ENCODE measurements at places on chromosomes 4 and X.

DNA sequence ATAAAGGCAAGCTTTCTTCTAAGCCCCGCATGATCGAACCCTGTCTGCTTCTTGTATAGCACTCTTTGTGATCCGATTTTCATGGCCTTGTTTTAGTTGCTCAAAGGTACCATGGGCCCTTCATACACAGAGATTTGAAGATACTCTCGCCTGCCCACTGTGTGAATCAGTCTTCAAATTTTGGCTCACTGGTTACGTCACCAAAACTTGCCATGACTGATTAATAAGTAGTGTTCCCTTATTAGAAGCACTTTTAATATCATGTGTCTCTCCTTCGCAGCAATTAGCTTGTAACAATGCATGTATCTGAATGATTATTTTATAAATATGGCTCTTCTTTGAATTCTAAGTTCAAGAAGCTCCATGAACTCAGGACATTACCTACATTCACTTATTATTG, 880.5 kb downstream of the STPG2 start:
- no peak for DNase-seq

DNA sequence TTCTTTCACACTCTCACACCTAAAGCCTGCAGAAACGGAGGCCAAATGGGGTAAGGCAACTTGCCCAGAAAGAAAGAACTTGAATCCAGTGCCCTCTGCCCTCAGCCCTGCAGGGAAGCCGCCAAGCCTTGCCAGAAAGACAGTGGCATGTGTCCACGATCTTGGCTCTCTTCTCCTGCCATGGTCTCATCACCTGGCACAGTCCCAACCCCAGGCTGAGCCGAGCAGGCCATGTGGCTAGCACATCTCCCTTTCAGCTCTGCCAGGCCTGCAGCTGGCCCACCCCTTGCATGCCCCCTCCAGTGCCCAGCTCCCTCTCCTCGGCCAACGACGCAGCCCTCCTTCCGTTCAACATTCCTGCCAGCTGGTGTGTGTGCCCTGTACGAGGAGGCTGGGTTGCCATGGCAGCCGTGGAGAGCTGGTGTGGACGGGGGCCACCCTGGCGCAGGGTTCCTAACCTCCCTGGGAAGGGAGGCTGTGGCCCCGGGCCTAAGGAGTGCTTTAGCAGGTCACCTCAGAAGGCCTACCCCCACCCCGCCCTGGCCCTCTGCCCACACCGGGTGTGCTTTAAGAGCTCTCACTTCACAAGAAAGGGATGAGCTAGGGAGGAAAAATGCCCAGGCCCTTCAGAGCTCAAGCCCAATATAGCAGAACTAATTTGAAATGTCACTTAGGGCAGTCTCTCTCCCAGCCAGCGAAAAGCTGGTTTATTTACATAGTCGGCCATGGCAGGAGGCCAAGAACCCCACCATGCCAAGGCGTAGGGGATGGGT, 73.0 kb upstream of the PJA1 start:
- no peak for DNase-seq

GRCh38 chr4:19925516-19925915, 326.2 kb upstream of the SLIT2 start:
- no peak for DNase-seq

DNA sequence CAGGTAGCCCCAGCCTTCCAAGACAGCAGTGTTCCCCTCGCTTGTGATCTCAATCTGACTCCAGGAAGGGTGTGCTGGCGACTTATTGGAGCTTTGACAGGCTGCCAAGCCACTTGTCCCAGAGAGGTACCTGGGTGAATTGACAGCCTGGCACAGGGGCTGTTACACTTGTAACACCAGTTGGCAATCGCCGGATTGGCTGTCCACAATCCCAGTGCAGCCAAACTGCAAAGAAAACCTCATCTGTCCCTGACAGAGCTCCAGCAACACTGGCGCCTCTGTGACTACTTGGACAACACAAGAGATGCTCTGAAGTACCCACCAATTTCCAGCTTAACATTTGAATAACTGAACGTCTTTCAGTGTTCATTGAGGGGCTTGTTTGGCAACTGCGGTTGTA, 76.8 kb upstream of the PRPS1 start:
- DNase-seq = no peak

- DNase-seq = no peak
These were observed 118.7 kb downstream of the MID1IP1 start for GRCh38 chrX:38919853-38920528.

DNA sequence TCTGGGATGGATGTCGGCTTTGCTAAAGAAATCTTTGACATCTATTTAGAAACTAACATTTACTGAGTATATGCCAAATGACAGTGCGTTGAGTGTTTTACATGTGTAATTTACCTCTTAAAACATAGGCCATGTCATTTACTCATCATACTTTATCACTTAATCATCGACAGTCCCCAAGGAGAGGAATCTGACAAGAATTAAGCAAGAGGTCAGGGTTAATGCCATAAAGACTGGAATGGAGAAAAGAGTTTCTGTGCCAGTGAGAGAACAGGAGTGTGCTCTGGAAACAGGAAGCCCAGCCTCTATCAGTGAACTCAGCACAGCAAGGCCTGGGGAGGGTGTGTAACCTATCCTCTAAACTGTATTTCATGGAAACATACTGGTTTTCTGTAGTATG, 28.0 kb upstream of the AMOT start:
- no peak for DNase-seq

GRCh38 chr4:128820671-128821070, 11.2 kb downstream of the JADE1 start:
- no peak for DNase-seq

GRCh38 chr4:47120783-47121182, 89.4 kb downstream of the GABRB1 start:
- DNase-seq = no peak

DNA sequence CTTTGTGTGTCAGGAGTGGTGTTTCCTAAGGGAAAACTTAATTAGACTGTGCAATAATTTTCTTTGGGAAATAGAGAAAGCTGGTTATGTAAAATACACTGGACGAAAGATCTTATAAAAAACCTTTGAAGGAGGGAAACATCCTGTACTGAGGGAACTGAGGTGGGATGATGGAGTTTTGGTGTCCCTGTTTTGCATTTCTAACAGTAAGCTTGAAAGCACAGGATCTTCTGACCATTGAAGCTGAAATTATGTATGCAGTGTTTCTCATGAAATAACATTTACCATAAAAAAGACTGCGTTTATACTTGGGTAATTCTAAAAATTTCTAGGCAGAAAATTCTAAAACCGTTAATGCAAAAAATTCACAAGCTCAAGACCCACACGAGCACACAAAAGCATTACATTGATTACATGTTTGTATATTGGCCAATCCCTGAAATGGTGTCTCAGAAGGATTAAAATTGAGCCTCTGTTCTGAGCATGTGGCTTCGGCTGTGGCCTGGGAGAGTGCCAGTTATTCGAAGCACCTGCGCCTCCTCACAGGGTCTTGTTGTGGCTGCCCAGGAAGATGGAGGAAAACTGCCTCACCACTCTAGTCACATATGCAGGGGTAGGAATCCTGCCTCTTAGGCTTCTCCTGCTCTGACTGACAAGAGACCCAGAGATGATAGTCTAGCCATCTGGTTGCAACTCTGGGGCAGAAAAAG, 49.5 kb downstream of the JADE3 start:
- DNase-seq = no peak

DNA sequence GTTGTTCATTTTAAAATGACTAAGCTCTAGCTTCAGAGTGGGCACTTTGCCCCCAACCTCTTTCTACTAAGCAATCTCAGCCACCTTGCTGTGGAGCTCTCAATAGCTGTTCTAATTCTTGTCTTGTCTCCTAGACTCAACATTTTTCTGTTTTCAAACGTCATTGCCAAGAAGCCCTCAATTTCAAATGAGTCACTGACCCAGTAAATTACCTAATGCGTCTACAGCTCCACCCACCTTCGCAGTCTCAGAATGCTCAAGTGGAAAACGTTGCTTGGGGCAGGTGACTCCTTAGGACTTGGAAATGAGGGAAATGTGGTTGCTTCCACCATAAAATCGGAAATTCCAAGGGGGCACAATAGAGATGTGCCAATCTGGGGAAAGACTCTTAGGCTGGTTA, 59.0 kb downstream of the ING2 start:
- no peak for DNase-seq

DNA sequence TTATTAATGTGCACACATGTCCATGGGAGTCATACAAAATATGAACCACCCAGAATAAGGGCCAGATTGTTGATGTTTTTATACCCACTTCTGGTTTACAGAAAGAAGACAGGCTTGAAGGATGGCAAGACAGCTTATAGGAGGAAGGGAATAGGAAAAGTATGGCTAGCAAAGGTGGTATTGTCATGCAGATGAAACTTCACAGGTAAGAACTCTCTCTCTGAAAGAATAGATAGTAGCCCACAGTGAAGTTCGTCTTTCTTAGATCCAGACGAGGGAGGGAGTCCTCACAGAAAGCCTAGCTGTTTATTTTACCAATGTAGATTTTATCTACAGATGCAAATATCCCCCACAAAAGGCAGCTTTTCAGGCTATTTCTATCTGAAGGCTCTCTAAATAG, 43.7 kb upstream of the SPIN4 start:
- no peak for DNase-seq

DNA sequence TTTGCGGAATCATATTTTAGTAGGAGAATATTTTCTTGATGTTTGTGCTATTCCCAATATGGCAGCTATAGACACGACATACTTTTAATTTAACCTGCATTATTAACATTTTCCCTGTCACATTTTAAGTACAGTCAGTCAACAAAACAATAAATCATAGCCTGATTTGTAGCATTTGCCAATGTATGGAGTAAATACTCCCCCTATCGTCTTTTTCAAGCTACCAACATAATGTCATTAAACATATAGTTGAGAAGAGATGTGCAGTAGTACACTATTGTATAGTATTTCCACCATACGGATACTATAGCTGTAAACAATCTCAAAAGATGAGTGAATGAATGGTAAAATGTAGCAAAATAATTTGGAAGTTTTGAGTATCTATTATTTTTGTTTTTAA, 303.7 kb upstream of the MAGEB2 start:
- no peak for DNase-seq

GRCh38 chr4:151117371-151117962, 18.0 kb downstream of the RPS3A start:
- DNase-seq = peak; percentile 55

- DNase-seq = no peak
These were observed 196.8 kb upstream of the ADGRL3 start for GRCh38 chr4:61003301-61003700.

- no peak for DNase-seq
These were observed 494.2 kb upstream of the INTU start for GRCh38 chr4:127138586-127138985.

- no peak for DNase-seq
These were observed 803.6 kb upstream of the ADGRL3 start for GRCh38 chr4:60396341-60397049.

GRCh38 chr4:25842229-25842845, 20.5 kb downstream of the SEL1L3 start:
- DNase-seq = peak; percentile 35

- DNase-seq = no peak
These were observed 166.2 kb downstream of the RAPGEF2 start for GRCh38 chr4:159269116-159269515.

DNA sequence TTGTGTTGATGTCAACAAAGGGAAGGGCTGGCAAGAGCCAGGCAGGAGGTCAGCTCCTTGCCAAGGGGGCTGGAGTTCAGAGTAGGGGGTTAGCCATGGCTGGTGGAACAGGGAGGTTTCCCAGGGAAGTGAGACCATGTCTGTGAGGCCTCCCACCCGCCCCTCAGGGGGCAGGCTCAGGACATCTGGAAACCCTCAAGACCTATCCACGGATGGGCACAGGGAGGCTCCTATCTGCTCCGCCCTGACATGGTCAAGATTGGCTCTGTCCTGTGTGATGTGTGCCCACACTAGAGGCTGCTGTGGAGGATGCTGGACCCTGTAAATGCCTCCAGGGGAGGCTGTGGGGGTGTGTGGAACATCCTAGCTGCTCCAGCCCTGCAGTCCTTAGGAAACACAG, 8.0 kb upstream of the TMEM185A start:
- no peak for DNase-seq

GRCh38 chr4:159287767-159288166, 184.9 kb downstream of the RAPGEF2 start:
- no peak for DNase-seq

DNA sequence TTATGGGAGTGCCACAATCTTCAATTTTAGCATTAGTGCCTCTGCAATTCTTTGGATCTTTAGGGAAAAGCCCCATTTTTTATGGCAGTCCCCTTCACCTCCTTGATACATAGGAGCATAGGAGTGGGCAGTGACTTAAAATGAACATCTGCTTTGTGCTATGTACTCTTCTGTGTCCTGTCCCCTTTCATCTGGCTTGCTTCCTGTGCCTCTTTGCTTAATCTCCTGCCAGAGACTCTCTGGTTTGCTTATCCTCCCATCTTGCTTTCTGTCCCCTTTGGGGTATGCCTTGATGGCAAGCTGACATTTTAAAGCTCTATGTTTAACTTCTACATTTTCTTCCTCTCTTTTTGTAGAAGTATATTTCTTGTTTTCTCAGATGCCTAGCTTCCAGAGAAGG, 12.3 kb downstream of the PGK1 start:
- DNase-seq = no peak

GRCh38 chr4:170374770-170375169, 285.0 kb upstream of the AADAT start:
- no peak for DNase-seq

GRCh38 chrX:115649461-115650063, 88.6 kb downstream of the PLS3 start:
- DNase-seq = no peak

DNA sequence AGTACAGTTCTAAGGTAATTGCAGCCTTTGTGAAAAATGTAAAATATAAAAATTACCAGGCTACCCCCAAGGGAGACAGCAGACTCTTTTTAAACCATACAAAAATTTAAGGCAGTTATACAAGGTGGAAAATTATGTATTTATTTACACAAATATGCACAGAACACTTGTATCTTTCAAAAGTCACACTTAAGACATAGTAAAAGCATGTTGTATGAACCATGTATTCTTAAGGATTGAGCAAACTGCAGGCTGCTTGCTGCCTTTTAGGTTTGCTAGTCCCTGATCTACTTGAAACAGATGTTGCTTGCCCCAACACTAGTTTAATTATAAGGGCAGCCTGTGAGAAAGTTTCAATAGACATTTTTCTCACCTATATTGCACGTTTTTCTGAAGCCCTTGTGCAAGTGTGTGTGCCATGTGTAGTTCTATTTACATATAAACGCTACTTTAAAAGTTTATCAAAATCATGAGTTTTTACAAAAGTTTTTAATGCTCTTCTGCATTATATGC, 72.8 kb downstream of the PRSS12 start:
- no peak for DNase-seq

- DNase-seq = no peak
These were observed 256.3 kb upstream of the PPARGC1A start for GRCh38 chr4:24146127-24146526.

GRCh38 chrX:13144927-13145655, 100.7 kb upstream of the FAM9C start:
- no peak for DNase-seq

DNA sequence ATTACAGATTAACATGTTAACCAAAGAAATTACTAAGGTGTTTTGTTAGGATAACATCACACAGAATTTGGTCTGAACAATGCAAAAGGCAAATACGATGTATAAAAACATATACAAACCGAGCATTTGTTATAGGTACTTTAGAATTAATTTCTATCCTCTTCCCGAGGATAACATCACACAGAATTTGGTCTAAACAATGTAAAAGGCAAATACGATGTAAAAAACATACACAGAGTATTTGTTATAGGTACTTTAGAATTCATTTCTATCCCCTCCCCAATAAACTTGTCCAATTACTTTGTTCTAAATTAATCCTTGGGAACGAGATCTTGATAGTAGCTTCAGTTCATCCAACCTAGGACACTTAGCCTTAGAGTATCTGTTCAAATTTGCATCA, 7.6 kb downstream of the HNRNPDL start:
- DNase-seq = no peak
